ENCODE measurements at places on chromosomes 7 and 10.

GRCh38 chr7:36036590-36036989 lies 116.5 kb upstream of the EEPD1 start:
- DNase-seq = no peak

- DNase-seq = no peak
Measured at GRCh38 chr10:44966129-44966815, 6.7 kb downstream of the RASSF4 start.

- no peak for DNase-seq
Measured at GRCh38 chr10:102511583-102512274, 8.0 kb downstream of the SUFU start.

GRCh38 chr10:102869258-102870198 lies at the start of gene AS3MT:
AS3MT (plus strand) TSS chr10:102869470; CDS start chr10:102869593, 123 bp downstream.
- DNase-seq = no peak

All from CD4-positive, alpha-beta T cell (primary cell).